Hepatocyte (in vitro differentiated cells): ENCODE measurements at places on chromosomes 5 and 9.

DNA sequence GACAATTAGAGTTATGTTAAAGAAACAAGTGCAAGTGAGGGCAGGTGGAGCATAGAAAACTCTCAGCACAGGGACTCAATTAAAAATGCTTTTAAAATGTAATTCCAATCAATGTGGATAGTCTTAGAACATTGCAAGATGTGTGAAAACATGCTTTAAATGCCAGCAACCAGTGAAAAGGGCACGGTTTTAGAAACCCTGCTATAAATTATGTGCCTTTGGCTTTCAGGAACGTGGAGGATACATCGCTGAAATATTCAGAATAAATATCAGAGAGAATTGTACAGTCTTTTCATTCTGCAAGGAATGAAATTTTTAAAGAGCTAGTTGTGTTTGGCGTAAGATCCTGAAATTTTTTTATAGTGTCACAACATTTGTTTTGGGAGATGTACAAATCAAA, 101.1 kb downstream of the TLE4 start:
- no peak for DNase-seq

DNA sequence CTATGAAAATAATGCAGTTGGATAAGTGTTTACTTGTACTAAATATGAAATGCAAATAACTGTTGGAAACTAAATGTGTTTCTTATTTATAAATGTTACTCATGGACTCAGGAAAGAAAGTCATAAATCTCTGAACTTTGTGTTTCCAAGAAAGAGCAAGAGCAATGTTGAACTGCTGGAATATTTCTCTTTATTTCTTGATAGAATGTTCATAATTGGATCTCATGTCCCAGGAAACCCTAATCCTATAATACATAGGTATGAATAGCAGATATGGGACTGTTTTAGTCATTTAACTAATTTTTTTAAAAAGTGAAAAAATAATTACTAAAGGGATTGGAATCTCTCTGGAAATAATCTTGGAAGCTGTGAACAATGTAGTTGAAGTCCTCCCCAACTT, 245.0 kb upstream of the ACTBL2 start:
- DNase-seq = no peak

- DNase-seq = no peak
Measured at GRCh38 chr9:92429836-92430235, 5.6 kb upstream of the OMD start.

DNA sequence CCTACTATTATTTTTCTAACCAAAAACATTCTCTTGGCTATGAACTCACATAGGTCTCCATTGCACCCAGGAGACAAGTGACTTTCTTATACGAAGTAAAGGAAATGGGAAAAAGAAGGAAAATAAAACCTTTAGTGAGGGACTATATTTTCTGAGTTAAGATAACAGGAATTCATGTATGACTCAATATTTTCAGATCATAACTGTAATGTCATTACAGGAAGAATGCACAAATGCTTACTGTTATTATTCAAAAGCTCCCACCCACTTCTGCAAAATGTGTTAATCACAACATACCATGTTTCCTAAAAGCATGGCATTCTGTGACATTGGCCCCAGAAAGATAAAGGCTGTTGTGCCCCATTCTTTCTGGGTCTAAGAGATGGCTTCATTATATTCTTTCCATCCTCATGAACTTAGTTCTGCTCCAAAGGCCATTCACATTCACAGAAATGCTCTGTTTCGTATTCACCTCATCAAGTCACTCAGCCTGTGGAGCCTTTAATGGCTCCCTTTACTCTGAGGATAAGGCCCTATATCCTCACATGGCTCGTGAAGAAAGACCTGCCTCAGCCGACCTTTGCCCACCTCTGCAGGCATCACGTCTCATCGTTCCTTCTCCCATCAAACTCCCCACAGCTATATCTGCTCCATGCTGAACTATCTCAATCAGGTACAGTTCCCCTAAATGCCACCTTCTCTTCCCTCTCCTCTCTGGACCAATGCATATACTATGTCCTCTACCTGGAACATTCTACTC, 77.0 kb downstream of the ABCA1 start:
- DNase-seq = no peak

- no peak for DNase-seq
Measured at GRCh38 chr5:145680767-145681166, 154.4 kb downstream of the PRELID2 start.
